ENCODE measurements at places on chromosomes 1 and 21.

DNA sequence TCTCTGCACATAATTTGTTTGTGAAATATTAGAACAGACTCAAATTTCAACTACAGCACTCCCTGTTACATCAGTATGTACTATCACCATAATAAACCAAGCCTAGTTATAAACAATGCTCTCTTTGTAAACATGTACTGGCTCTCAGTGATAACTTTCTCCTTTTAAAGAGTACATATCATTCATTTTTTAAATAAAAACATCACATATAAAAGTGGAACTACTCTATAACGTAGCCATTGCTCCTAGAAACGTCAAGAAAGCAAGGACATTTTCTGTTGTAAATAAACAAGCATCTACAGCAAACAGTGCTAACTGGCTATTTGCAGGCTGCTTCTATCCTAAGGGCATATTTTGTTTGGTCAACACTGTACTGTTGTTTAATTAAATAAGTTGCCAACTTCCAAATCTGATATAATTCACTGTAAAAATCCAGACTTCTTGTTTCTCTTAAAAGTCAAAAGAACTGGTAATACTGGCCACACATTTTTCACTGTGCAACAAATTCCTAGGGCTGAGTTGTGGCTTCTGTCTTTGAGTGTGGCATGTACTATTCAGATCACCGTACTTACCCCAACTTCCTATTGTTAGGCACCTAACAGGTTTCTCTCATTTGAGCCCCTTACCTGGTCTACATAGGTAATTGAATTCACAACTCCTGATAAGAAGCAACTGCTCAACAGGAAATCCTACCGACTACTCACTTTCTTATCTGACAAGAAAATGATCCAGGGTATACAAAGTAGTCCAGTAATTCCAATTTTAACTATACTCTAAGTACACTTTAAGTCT lies 111.9 kb downstream of the DENND1B start:
- DNase-seq: no peak

- no peak for DNase-seq
These were observed 46.9 kb upstream of the ADARB1 start for GRCh38 chr21:45027241-45028196.

DNA sequence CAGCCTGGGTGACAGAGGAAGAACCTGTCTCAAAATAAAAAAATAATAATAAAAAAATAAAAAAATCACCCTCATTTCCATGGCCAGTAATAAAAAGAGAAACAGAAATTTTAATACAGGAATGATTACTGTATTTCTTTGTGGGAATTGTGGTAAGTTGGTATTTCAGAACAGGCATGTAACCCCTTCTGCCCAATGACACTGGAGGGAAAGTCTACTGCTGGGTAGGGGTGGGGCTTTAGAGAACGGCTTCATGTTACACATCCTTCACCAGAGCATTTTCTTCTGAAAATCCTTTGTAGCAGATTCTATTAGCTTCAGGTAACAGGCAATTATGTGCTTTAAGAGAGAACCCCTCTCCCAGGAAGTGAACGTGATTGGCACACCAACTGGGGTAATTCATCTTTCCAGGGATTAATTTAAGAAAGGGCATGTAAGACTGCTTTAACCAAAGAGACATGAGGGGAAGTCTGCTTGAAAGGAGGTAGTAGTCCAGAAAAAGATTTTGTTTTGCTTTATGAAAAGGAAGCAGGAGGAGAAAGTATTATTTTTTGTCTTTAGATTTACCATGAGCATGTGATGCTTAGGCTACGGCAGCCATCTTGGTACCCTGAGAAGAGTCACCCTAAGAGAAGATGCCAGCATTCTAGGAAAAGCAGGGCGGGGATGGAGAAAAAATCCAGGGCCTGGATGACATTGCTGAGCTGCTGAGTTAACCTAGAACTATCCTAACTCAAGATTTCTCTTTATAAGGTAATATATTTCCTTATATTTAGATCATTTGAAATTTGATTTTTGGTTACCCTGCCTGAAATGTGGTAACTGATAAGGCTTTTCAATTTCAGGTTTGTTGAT lies 57.7 kb upstream of the DPT start:
- no peak for DNase-seq

- DNase-seq: no peak
These were observed 52.9 kb downstream of the NFIA start for GRCh38 chr1:61135291-61135690.

GRCh38 chr1:12617511-12617900 lies 504 bp downstream of the DHRS3 start:
- DNase-seq: no peak

DNA sequence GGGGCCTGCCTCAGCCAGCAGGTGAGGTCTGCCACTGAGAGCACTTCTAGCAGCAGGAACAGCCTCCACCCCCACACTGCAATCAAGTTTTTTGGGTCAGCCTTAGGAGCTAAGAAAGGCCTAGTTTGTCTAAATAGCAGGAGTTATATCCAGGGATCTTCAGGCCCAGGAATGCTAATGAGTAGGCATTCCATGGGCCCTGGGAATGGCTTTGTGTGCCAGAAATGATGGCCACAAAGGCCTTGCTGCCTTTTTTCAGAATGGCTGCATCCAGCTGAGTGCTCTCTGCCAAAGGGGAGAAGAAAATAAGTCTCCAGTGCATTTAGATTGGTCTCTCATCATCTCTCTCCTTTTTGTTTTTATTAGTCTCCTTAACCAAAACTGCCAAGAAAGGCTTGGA lies 2.8 kb downstream of the MRTO4 start:
- no peak for DNase-seq

DNA sequence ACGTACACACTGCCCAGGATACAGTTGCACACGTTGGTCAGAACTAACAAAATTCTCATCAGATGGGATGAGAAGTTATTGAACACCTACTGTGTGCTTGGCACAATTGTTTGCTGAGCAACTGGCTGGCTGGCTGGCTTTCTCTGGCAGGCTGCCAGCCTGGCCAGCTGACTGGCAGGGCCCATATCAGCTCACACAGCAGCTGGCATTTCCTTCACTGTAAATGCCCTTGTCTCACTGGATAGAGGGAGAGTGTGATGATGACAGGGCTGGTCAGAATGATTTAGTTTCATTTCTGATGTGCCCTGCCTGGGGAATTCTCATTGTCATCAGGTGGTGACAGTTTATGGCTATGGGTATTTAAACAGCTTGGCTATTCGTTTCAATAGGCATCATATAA lies 15.8 kb downstream of the CAMK2N1 start:
- DNase-seq: no peak

GRCh38 chr1:41430069-41430468 lies 54.4 kb downstream of the EDN2 start:
- no peak for DNase-seq

DNA sequence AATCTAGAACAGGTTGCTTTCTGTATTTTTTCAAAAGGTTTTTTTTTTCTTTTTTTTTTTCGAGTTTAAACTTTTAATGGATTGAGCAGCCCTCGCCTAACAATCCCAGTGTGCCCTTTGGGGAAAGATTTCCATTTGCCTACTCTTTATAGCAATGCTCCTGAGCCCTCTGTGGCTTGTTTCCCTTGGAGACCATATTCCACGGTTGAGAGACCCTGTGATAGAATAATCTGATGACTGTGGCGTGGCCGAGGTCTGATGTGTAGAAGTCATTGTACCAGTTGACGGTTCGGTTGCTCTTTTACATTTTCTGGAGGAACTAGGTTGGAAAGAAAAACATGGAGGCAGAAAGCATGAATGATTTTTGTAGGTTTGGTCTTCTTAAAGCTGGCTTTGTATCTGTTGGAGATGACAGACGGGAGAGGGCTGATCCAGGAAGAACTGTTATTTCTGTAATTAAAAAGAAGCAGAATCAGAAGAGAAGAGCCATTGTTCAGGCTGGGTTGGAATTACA lies 305.7 kb upstream of the NRIP1 start:
- DNase-seq: no peak

- no peak for DNase-seq
These were observed 165.0 kb upstream of the IRF2BP2 start for GRCh38 chr1:234774971-234775370.
